ENCODE measurements at places on chromosomes 1 and 21.

DNA sequence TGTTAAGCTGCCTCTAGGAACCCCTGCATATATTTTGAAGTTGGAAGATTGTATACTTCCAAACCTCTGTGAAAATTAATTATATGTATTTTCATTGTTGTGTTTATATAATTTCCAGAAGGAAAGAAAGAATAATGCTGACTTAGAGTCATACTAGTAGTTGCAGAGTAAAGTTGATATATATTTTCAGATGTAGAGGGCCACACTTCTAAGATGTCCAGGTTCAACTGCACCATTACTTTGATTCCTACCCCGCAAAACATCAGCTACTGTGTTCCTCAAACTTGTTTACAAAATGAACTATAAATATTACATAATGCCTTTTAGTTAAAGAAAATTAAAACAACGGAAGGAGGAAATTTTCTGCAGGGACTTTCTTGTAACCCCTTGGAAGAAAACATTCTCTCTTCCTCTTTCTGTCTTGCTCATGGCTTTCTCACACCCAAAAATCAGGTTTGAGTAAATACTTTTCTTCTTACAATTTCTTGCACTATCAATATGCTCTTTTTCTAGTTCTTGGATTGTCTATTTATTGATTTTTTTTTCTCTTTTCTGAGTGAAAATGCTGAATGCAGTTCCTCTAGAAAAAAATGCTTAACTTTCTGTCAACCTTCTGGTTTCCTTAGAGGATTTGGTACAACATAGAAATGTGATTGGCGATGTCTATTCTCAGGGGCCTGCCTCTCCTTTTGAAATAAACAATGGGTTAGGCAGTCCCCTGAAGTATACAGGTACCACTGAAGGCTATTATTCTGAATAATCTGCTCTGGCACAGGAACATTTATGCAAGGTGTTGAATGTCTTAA is 867.8 kb downstream of the TTLL7 start:
- no peak for DNase-seq

- no peak for DNase-seq
These were observed 132.9 kb upstream of the GFI1 start for GRCh38 chr1:92619466-92620189.

GRCh38 chr1:158728510-158729225 is 8.1 kb upstream of the OR6K3 start:
- no peak for DNase-seq

DNA sequence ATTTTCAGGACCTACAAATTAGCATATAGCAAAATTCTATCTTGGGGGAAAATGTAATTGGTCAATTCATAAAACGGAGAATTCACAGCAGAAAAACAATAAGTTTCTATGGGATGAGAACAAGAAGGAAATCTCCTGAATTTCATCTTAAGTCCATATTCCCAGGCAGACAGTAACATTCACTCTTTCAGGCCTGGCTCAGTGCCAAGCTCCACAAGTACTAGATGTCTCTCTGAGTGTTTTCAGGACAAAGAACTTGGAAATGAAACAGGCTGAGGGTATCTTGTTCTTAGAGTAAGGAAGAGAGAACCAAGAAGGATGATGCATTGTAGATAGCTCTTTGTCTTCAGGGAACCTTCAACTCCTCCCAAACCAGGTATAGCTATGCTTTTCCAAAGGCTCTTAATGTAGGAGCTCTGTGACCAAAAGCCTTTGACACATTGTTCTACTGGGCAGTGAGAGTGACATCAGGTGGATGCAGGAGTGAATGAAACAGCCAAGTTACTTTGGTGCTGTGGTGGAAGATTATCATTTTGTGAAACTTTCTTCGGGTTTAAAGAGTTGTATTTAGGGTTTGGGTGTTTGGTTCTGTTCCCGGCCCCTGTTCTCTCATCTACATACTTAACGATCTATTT is 298.3 kb downstream of the GPATCH2 start:
- DNase-seq: no peak

- DNase-seq: no peak
These were observed 4.8 kb downstream of the RIPK4 start for GRCh38 chr21:41761934-41762635.

DNA sequence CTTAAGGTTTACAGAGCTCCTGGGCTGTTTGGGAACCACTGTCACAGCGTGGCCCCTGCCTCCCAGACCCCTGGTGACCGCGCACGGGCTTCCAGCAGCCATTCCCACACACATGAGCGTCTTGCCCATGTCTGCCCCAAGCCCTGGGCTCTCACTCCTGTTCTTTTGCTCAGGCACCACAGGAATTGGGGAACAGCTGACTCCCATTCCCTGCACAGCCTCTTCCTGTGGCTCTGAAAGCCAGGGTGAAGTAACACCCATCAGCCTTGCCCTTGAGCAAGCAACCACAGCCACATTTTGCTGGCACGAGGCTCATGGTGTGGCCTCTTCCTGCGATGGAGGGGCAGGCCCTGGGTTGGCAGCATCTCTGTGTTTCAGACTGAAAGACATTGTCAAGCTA is 14.3 kb upstream of the GPR157 start:
- DNase-seq: no peak

DNA sequence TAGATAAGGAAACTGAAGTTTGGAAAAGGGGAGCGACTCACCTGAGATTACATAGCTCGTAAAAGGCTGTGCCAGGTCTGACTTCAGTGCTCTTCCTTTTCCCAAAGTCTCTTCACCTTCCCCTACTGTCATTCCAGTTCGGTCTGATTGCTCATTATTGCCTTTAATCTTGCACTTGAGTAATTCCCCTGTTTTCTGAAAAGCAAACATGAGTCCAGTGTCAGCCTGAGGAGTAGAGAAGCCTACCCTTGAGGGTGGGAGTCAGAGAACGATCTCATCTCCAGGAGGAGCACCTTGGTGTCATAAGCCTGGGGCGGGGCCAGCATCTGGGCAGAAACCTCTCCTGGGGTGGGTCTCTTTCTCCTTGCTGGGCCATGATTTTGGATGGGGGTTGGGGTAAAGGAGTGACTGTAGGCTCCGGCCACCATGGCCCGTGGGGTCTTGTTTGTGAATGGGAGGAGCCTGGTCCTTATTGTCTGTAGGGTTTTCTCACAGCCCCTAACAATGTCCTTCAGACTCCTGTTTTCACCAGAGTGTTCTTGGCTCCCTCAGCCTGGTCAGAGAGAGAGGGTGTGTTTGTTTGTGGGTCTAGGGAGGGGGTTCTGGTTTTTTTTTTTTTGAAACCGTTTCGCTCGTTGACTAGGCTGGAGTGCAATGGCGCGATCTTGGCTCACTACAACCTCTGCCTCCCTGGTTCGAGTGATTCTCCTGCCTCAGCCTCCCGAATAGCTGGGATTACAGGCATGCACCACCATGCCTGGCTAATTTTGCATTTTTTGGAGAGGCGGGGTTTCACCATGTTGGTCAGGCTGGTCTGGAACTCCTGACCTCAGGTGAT is 6.0 kb downstream of the VANGL2 start:
- no peak for DNase-seq

DNA sequence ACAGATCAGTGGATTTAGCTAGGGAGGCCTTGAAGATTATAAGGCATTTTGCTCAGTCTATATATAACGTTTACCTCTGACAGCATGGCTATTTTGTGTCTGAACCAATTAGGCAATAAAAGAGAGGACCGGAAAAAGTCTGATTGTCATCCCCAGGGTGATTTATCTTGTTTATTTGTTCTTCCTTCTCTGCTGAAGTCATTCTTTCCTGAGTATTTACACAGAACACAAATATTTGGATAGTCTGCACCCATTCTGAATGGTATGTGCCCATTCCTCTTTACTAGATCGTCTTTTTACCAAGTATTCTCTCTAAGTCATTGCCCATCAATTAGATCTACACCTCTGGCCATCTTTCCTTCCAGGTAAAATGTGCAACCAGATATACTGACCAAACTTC is 1602.9 kb downstream of the KCNT2 start:
- DNase-seq: no peak

DNA sequence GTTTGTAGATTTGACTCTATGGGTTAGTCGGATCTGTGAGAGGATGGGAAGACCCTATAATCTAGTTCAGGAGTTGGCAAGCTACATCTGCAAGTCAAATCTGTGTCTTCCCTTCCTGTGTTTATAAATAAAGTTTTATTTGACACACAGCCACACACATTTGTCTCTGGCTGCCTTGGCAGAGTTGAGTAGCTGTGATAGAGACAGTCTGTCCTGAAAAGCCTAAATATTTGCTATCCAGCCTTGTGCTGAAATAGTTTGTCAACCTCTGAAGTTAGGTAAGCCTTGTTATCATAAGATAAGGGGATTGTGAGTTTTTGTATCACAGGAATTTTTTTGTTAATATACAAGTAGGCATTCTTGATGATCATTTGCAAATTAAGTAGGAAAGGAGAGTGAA is 136.8 kb downstream of the NOS1AP start:
- DNase-seq: no peak

- DNase-seq: no peak
These were observed 406.1 kb downstream of the PRDM2 start for GRCh38 chr1:14106126-14106525.

DNA sequence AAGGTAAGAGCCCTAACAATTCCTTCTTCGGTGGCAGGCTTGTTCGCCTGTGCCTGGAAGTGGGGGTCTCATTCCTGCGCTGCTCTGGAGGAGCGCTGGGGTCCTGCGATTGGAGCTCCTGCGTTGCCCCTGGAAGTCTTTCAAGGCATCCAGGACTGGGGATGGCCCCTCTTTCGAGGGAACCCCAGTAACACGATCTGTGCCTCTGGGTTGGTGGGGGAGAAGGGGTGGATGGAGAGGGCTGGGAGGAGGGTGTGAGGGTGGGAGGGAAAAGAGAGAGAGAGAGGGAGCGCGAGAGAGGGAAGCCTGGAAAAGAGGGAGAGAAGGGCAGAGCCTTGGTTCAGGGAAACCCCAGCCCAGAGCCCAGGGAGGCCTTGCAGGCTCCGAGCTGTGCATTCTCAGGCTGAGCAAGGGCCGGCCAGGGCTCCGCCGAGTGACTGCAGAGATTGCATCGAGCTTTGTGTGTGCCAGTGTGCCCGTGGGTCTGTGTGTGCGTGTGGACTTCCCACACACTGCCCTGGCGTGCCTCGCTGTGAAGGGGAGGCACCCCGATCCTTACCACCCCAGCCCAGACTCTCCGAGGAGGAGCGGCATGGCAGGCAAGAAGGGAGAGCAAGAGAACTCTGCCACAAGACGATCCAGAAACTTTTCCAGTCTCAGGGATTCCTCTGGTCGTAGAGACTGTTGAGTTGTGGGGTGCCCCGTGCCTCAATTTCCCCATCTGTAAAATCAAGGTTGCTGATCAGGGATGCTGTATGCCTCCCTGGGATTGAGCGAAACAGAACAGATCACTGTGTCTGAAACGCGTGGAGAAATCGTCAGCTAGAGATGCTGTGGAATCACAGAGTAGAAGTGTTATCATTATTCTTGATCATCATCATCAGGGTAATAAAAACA is 619 bp downstream of the BCL9 start:
- no peak for DNase-seq

GRCh38 chr1:93667642-93668041 is 14.0 kb downstream of the BCAR3 start:
- DNase-seq: no peak

- no peak for DNase-seq
These were observed 355.2 kb downstream of the NTNG1 start for GRCh38 chr1:107496002-107496401.

DNA sequence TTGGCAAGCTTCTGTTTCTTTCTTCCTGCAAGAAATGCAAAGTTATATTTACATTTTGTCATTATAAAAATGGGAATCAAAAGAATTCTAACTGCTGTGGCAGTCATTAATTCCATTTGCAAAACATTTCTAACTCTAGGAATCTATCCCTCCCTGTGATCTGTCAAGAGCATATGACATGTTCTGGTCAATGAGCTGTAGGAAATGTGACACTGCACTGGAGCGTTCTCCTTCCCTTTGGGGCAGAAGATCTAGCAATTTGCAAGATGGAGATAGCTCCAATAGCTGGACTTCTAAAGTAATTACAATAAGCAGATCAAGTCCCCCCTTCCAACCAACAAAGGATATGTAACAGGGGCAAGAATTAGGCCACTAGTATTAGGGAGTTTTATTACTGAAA is 6.3 kb downstream of the TOMM20 start:
- no peak for DNase-seq

All from SW 1271 (cell line).